ENCODE measurements at places on chromosomes 3 and 15.

DNA sequence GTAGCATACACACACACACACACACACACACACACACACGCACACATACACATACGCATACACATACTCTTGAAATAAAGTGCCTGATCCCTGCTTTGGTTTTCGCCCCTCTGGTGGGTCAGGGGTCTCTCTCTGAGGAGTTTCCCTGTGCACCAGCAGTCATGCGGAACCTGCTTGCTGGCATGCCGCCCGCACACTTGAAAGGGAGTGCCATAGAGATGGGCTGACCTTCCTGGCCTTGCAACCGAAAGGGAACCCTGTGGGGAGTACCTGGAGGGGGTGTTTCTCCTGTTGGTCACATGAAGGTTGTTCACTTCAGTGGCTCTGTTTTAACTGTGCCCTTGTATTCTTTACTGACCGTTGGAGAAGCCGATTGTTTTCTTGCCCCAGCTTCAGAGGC, 752.3 kb downstream of the NR2F2 start:
- DNase-seq = no peak

DNA sequence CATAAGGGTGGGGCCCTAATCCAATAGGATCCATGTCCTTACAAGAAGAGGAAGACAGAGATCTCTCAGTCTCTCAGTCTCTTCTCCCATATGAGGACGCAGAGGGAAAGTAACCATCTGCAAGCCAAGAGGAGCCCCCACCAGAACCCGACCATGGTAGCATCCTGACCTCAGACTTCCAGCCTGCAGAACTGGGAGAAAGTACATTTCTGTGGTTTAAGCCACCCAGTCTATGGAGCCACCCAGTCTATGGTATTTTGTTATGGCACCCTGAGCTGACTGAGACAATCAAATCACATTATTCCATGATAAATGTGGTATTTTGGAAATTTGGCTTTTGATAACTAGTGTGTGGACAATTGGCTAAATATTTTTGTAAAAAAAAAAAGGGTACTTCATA, 101.5 kb upstream of the TMC3 start:
- no peak for DNase-seq

DNA sequence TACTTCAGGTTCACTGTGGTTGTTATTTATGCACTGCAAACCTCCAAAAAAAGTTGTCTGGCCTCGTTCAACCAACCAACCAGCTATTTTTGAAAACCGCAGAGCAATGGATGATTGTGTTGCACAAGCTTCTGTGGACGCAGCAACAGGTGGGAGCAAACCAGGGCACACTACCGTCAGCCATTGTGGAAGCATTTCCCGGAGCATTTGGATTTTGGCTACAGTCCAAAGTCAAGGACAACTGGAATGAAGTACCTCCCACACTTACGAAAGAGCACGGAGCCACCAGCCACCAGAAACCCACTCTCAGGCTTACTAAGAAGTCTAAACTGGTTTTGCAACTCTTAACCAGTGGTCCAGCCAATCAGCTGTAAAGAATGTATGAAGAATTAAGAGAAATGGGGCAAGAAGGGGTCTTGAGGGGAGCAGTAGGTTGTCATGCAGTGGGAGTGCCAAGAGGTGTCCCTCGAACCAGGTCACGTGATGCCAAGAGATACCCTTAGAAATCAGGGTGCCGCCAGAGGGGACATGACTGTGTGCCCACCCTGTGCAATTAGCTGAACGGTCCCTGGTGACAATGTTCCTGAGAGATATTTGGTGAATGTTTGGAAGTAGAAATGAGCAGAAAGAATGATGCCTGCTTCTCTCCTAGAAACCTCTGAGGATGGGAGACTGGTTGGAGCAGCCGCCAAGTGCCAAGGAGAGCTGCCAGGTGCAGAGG, 68.9 kb upstream of the PCSK6 start:
- peak; percentile 16 for DNase-seq

DNA sequence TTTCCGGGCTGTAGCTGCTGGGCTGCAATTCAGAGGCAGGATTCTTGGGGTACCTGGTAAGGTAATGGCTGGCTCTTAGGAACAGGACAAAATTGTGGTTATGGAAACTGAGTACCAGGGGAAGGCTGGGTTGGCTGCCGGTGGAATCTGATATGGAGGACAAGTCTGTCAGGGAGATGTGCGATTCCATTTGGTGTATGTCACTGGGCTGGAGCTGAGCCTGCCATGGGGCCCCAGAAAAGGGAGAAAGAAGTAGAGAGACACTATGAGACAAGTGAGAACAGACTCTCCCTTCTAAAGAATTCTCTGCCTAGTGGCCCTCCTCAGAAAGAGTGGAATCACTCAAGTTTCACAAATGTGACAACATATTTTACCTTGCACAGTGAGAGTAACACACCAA, 368.2 kb upstream of the ROPN1 start:
- DNase-seq = no peak

DNA sequence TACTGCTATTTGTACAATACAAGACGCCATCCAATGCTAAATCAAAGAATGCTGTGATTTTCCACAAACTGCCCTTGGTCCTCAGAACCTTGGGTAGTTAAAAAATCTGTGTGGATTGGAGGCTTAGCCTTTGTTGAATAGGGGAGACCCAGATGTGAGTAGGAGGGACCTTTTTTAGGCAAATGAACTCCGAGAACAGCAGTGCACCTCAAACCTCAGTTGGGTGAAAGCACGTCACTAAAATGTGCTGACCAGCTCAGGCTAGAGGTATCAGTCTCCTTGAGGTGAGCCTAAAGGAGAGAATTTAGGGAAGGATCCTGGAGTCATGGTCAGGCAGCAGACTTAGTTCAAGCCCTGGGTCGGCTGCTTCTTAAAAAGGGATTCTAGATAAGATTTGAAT, 200.7 kb downstream of the SOX2 start:
- DNase-seq = no peak

GRCh38 chr3:189659571-189659970, 28.4 kb downstream of the TP63 start:
- DNase-seq = no peak

All from mesenteric fat pad (tissue), 1 donor.